ENCODE measurements at places on chromosomes 13 and 19.

GRCh38 chr19:677601-678436, 1.6 kb downstream of the FSTL3 start:
- no peak for DNase-seq

GRCh38 chr13:20566468-20566897, 474 bp upstream of the IFT88 start:
- no peak for DNase-seq

GRCh38 chr19:372306-372890, 27.8 kb upstream of the MIER2 start:
- DNase-seq, result peak; percentile 87

DNA sequence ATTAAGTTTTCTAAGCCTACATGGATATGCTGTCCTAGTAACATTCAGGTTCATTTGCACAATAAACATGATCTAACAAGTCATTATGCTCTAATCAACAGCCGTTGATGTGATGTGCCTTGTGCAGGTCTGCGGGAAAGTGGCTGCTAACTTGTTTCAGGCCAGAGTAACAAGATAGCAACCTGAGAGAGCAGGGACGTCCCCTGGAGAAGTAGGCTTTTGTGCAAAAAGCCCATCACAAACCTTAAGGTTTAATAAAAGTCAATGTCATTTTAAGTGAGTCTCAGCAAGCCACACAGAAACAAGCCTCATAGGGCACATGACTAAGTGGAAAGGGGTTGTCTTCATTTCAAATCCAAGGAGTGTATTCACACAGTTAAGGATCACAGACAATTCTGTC, 17.6 kb downstream of the FOXO1 start:
- DNase-seq, result no peak

DNA sequence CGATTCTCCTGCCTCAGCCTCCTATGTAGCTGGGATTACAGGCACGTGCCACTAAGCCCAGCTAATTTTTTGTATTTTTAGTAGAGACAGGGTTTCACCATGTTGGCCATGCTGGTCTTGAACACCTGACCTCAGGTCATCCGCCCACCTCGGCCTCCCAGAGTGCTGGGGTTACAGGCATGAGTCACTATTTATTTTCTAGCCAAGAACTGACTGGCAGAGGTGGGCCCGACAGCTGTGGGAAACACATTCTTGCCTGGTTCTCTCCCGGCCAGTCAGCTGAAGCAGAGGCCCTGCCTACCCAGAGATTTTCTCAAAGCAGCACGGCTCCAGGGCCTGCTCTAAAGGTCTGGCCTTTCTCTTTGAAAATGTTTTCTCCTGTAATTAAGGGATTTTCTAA, 108.0 kb downstream of the KCTD15 start:
- peak; percentile 41 for DNase-seq

DNA sequence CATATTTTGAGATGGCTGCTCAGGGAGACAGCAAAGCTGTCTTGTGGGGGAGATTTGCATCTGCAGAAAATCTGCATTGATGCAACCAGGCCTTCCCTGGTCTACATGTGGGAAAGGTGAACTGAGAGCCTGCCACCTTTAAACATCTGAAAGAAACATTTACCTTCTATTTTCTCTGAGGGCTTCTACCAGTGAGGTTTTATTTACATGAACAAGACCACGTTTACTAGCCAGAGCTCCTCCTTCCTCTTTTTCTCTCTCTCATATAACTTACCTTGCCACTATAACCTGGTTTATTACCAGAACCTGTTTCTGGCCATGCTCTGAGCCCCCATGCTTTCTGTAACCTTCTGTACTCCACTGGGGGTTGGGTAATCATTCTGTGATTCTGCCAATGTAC, 14.4 kb upstream of the RUBCNL start:
- DNase-seq, result no peak

GRCh38 chr19:1227304-1228054, 10.3 kb downstream of the CBARP start:
- no peak for DNase-seq

DNA sequence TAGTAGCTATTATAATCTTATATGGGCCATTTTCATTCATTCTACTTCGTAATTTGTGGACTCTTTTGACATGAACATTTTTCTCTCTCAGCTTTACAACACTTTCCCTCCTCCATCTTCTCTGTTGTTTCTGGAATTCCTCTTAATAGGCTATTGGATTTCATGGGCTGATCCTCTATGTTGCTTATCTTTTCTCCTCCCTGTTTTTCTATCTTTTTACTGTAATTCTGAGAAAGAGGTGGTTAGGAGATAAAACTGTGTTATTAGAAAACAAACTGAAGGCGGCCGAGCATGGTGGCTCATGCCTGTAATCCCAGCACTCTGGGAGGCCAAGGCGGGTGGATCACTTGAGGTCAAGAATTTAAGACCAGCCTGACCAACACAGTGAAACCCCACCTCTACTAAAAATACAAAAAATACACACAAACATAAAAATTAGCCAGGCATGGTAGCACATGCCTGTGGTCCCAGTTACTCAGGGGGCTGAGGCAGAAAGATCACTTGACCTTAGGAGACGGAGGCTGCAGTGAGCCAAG, 188.1 kb downstream of the UGGT2 start:
- DNase-seq, result no peak

DNA sequence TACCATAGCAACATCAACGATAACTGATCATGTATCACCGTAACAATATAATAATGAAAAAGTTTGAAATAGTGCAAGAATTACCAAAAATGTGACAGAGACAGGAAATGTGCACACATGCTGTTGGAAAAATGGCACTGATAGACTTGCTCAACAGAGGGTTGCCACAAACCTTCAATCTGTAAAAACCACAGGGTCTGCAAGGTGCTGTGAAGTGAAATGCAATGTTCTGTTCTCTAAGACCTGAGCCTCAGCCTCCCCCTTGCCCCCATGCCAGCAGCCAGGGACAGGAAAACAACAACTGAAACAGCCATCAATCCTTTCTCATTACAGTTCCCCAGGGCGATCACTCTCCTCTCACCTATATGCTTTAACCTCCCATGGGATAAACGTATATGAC, 88.4 kb downstream of the USP12 start:
- DNase-seq, result no peak

- no peak for DNase-seq
These were observed 1.2 kb upstream of the SPATA13 start for GRCh38 chr13:24159357-24159756.

GRCh38 chr13:48411841-48412531, 927 bp downstream of the LPAR6 start:
- peak; percentile 34 for DNase-seq

- no peak for DNase-seq
These were observed 481.0 kb downstream of the FOXO1 start for GRCh38 chr13:40185414-40185813.

- no peak for DNase-seq
These were observed 14.7 kb downstream of the NHLRC3 start for GRCh38 chr13:39052944-39053343.

- DNase-seq, result no peak
These were observed 13.9 kb downstream of the PALM start for GRCh38 chr19:722553-723101.

DNA sequence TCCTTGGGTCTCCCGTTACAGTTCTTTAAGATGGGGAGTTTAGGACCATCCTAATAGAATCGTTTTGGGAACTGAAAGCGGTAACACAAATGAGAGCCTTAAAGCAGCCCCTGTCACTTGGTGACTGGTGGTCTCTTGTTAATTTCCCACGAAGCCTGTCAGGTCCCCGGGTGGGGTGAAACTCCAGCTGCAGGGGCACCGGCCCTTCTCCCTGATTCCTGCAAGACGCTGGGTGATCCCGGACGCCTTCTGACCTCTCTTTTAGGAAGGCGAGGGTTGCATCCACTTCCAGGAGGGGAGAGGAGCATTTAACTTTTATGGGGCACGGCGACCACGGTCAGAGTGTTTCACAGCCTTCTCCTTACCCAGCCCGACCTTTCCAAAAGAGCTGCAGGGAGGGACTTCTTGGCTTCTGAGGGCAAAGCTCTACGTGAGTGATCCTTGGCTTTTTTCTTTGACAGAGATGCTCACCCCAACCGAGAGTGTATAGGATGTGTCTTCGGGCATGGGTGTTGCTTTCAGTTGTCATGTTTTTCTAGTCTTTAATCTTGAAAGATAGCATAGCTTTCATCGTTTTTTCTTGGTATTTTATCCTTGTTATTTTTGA, 688 bp downstream of the ZNF225 start:
- DNase-seq, result peak; percentile 41

- no peak for DNase-seq
These were observed 24.7 kb downstream of the KEAP1 start for GRCh38 chr19:10478476-10478875.

- DNase-seq, result no peak
These were observed 9.3 kb downstream of the PDX1 start for GRCh38 chr13:27928805-27929753.

DNA sequence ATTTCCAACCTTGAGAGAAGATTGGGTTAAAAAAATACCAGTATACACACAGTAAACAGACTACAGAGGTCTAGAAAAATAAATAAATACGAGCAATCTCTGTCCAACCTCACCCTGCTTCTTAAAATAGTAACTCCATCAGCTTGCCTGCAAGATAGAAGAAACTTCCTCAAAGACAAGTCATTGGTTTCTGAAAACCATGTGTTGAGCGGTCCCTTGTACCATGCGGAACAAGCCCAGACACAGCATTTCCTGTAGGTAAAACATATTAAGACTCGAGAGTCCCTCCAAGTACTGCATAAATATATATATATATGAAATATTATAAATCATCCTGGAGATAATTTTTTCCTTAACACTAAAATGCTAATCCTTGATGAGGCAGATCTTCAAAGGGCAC, 157.4 kb downstream of the MZT1 start:
- DNase-seq, result no peak

DNA sequence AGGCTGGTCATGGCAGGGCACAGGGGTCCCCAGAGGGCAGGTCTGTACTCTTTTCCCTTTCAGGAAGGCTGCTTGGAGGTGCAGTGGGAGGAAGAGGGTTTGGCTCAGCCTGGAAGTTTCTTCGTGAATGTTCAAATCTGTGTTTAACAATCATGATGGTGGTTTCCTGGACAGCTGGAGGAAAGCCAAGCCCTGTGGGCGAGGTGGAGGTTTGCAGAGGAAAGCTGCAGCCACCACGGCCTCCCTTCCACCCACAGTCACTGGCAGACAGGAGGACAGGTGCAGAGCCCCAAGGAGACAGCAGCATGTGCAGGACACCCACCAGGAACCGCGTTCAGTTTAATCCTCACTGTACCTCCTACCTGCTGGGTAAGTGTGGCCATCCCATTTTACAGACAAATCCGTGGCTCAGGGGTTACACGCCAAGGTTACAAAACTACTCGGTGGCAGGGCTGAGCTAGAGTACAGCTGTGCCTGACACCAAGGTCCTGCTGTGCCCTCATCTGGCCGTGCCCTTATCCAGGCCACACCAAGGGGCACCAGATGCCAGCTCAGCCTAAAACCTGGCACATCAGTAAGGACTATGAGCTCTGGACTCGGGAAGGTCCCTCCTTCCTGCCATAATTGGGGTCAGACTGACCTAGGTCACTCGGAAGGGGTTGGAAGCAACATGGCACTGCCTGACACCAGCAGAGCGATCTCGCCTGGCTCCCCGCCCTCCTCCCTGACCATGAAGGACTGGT, 34.1 kb downstream of the SUGP2 start:
- no peak for DNase-seq

DNA sequence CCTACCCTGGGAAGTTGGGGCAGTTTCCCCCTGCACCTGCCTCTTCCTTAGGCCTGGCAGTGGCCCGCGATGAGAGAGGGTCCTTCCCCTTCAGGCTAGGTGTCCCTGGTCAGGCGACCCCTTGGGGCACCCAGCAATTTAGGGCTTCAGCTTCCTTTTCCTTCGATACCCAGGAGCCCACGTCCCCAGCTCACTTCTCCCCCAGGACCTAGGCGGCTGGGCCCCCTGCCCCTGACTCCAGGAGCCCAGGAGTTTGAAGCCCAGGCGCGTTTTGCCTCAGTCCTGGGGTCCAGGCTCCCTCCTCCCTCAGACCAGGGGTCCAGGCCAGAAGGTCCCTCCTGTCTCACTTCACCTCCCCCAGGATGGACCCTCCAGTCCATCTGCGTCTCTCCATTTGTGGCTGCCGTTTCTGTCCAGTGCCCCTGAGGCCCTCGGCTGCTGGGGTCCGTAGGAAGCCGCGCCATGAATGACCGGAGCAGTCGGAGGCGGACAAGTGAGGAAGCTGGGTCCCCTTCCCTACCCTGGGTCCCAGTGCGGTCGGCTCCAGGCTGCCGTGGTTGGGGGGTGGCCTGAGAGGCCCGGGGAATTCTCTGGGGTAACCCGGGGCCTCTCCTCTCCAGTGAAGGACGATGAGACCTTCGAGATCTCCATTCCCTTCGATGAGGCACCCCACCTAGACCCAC, 714 bp downstream of the CCDC106 start:
- DNase-seq, result no peak

DNA sequence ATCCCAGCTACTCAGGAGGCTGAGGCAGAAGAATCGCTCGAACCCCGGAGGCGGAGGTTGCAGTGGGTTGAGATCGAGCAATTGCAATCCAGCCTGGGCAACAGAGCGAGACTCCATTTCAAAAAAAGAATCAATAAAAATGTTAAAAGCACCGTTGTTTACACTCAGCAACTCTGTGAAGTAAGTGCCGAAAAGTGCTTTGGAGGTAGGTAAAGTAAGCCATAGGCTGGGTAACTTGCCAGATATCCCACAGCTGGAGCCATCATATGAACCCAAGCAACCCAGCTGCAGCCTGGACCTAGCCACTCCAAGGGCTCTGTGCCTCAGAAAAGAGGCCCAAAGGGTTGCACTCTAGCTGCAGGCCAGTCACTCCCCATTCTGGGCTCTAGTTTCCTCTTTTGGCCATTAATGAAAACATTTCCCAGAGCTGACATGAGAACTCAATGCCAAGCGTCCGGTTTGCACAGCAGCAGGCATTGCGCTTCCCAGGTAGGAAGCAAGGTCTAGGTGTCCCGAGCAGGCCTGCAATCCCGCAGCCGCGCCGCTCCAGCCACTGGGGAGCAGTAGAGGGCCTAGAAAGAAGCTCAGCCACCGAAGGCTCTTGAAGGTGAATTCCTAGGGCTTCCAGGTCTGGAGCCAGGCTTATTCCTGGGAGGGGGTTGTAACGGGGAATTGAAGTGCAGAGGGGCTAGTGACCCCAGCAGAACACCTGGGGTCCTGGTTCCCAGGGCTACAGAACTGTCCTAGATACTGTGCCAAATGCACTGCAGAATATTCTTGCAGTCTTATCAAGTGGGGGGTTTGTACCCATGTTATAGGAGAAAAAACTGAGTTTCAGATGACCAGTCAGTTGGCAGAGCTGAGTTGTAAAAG, 4.1 kb upstream of the CD79A start:
- DNase-seq, result peak; percentile 67

DNA sequence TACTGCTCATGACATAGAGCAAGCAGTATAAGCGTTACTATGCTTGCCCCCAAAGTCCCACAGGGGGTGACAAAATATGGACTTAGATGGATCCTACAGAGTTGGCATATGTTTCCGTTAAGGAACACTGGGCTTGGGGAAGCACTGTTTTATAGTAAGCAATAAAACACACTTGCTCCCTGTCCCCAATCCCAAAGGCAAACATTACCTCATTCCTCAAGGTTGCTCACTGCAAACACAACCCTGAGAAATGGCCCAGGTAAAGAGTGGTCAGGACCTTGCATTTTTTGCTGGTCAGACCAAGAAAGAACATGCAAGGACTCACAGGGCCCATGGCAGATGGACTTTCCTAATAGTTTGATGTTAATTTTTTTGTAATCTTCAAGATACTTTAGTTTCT, 32.3 kb downstream of the UGGT2 start:
- DNase-seq, result no peak
